ENCODE measurements at places on chromosomes 4 and X.

GRCh38 chr4:174592985-174593335 is 70.7 kb upstream of the HPGD start:
- DNase-seq = no peak

- DNase-seq = no peak
These were observed 52.4 kb upstream of the IL21 start for GRCh38 chr4:122673252-122673651.

DNA sequence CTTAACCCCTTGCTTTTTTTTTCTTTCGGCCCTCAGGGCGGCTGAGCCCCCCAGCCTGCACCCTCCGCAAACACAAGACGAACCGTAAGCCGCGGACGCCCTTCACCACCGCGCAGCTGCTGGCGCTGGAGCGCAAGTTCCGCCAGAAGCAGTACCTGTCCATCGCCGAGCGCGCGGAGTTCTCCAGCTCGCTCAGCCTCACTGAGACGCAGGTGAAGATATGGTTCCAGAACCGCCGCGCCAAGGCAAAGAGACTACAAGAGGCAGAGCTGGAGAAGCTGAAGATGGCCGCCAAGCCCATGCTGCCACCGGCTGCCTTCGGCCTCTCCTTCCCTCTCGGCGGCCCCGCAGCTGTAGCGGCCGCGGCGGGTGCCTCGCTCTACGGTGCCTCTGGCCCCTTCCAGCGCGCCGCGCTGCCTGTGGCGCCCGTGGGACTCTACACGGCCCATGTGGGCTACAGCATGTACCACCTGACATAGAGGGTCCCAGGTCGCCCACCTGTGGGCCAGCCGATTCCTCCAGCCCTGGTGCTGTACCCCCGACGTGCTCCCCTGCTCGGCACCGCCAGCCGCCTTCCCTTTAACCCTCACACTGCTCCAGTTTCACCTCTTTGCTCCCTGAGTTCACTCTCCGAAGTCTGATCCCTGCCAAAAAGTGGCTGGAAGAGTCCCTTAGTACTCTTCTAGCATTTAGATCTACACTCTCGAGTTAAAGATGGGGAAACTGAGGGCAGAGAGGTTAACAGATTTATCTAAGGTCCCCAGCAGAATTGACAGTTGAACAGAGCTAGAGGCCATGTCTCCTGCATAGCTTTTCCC is 3.4 kb downstream of the MSX1 start:
- no peak for DNase-seq

DNA sequence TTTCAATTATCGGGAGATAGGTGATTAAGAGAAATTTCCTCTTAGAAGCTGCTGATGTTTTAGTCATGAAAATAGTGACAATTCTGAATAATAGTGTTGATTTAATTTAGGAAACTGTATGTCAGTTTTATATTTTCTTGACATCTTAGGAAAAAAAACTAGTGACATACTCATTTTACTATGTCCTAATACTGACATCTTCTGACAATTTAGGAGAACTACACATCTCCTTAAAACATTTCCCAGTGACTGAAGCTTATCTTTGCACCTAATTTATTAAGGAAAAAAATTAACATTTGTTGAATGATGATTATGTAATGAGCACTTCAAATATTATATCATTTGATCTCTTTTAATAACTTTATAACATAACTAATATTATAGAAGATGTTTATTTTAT is 42.0 kb upstream of the RBMXL3 start:
- DNase-seq = no peak

DNA sequence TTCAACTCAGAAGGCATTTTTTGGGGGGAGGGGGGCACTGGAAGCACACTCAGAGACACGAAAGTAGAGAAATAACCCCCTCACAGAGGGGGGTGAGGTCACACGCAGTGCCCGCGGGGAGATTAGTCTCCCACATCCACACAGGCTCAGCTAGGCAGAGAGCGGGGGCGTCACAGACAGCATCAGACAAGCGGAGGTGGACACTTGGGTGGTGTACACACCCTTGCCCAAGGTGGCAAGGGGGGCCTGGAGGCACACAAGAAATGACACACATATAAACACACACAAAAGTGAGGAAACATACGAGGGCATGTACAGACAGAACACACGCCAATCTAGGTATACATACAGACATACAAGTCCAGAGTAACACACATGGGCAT is 637 bp upstream of the SYN1 start:
- no peak for DNase-seq

DNA sequence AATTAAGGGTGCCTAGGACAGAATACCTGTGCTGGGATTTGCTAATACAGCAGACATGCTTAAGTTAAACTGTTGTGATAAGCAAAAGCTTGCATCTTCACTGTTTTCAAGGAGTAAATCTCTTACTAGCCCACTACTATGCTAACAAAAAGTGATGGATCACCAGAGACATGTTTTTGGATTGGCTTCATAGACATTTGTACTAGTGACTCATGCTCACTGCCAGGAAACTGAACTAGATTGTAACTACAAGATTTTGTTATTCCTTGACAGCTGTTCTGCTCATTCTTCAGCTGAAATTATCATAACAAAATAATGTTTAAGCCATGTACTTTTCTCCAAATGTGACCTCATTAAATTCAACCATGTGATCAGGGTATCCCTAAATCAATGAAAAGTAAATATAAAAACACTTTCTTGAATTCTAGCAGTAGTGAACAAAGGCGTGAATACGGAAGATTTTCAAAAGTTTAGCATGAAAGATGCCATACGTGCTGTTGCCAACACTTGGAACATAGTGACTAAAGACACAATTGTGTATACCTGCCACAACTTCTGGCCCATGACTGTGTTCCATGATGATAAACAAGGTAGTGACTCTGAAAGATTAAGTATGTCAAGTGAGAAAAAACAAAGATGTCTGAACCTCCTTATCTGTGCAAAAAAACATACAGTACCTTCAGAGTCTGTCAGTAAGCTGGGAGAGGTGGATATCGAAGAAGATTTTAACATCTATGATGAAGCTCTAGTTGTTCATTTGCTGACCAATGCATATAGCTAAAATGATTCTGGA is 154.0 kb downstream of the BTC start:
- DNase-seq = no peak

GRCh38 chrX:129934952-129935351 is 29.0 kb downstream of the UTP14A start:
- no peak for DNase-seq

DNA sequence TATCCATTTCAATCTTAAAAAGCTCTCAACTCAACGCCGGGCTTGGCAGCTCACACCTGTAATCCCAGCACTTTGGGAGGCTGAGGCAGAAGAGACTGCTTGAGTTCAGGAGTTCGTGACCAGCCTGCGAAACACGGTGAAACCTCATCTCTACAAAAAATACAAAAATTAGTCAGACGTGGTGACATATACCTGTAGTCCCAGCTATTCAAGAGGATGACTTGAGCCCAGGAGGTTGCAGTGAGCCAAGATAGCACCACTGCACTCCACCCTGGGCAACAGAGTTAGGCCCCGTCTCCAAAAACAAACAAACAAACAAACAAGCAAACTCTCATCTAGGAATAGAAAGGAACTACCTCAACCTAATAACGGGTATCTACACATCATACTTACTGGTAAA is 50.8 kb downstream of the PTPN13 start:
- DNase-seq = no peak

GRCh38 chr4:142778430-142778829 is 67.7 kb downstream of the INPP4B start:
- DNase-seq = no peak

GRCh38 chrX:39601231-39602177 is 496.3 kb downstream of the BCOR start:
- no peak for DNase-seq

- DNase-seq = no peak
These were observed 216.7 kb downstream of the IL13RA2 start for GRCh38 chrX:114800719-114801118.

DNA sequence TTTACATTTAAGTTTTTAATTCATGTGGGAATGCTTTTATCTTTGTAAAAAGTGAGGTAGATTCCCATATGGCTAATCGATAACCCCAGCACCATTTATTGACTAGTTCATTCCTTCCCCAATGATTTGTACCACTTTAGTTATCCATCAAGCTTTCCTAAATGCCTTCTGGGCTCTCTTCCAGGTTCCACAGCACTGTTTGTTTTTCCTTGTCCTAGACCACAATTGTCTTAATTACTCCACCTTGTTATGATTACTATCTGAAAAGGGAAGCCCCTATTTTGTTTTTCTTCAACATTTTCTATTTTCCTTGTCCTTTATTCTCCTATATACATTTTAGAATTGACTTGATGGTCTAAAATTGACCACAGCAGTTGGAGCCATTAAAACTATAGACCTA is 48.5 kb upstream of the GPRIN3 start:
- no peak for DNase-seq

GRCh38 chr4:54929459-54929858 is 195.9 kb downstream of the KDR start:
- DNase-seq = no peak

- DNase-seq = no peak
These were observed 21.2 kb downstream of the TMEM184C start for GRCh38 chr4:147638365-147638764.

- no peak for DNase-seq
These were observed 31.2 kb upstream of the MCF2 start for GRCh38 chrX:139739138-139739537.

- no peak for DNase-seq
These were observed 1761.0 kb downstream of the STIM2 start for GRCh38 chr4:28621591-28621990.

Measured in femur (tissue), 1 donor.